Glutamatergic neuron (in vitro differentiated cells): ENCODE measurements at places on chromosomes 2 and 18. TPM values are rescaled to one million over a fixed set of nuclear protein-coding genes. Genes with fewer than 3 reads are reported as not detected.

DNA sequence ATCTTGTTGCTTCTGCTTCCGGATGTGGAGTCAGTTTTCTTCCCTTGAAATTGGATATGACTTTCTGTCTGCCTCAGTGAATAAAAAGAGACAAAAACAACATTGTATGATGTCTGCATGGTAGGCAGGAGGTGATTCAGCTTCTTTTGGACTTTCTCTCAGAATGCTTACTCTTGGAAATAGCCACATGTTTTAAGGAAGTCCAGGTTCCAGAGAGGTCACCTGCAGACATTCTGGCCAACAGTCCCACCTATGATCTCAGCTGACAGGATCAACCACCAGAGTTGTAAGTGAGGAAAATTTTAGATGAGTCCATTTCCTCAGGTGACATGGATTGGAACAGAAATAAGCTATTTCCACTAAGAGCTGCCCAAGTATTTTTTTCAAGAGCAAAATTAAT is 508.7 kb upstream of the FAM98A start:
- no peak for DNase-seq
- H3K27ac ChIP-seq: no peak overlapping the region
- H3K4me3 ChIP-seq: no peak overlapping the region
- H3K27me3 ChIP-seq: no peaks in the 10 kb centered on the region
- no peaks in the 10 kb centered on the region for H3K4me1 ChIP-seq
- H3K36me3 ChIP-seq: no peaks in the 10 kb centered on the region

GRCh38 chr2:22893761-22894517 is 491.0 kb upstream of the KLHL29 start:
- DNase-seq: no peak
- no peaks in the 10 kb centered on the region for H3K36me3 ChIP-seq
- peaks cover 24% of the 10 kb centered on the region for H3K4me1 ChIP-seq
- H3K27ac ChIP-seq: no peak overlapping the region
- H3K4me3 ChIP-seq: no peak overlapping the region

- H3K36me3 ChIP-seq: no peaks in the 10 kb centered on the region
- no peak overlapping the region for H3K4me3 ChIP-seq
- H3K4me1 ChIP-seq: no peaks in the 10 kb centered on the region
- no peaks in the 10 kb centered on the region for H3K27me3 ChIP-seq
- no peak overlapping the region for H3K27ac ChIP-seq
- DNase-seq: no peak
These were observed 42.6 kb upstream of the CDH20 start for GRCh38 chr18:61290616-61291015.

Gene UGT1A7
- not detected for total RNA-seq

DNA sequence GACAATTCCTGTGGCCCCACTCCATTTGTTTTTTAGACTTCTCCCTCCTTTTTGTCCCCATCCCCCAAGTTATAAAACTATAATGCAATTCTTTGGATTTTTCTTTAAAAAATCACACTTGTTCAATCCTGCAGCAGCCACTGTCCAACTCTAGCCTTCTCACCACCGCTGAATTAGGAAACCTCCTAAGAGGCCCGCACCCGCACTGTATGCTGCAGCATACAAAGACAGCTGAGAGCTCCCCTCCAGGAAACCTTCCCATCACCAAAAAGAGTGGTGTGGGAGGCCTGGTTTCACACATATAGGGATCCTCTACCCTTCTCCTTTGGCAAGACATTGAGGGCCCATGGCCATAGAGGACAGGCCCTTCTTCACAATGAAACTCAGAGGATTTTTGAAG is 2.9 kb downstream of the PCGF1 start:
- H3K27me3 ChIP-seq: peaks cover 37% of the 10 kb centered on the region
- no peak for DNase-seq
- no peak overlapping the region for H3K27ac ChIP-seq
- peak overlapping the region; percentile 66 for H3K4me3 ChIP-seq
- peaks cover 8% of the 10 kb centered on the region for H3K36me3 ChIP-seq

GRCh38 chr2:144730711-144731110 is 210.8 kb upstream of the ZEB2 start:
- no peak overlapping the region for H3K4me3 ChIP-seq
- H3K27ac ChIP-seq: no peak overlapping the region
- no peaks in the 10 kb centered on the region for H3K36me3 ChIP-seq
- H3K4me1 ChIP-seq: no peaks in the 10 kb centered on the region

DNA sequence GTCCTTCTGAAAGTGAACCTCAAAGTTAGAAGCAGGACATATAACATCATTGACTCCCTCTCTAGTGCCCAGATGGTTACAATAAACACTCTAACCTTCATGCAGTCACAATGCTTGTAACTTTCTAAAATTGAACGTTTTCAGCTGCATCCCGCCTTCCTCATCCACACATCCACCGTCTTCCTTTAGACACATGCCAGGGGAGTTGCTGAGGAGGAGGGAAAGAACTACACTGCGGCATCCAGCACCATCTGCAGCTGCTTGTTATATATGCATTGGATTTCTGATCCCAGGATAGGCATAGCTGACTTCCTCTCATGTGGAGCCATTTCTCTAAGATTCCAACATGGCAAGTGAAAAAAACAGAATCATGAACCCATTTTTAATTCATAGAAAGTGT is 96.8 kb downstream of the FBXO15 start:
- no peaks in the 10 kb centered on the region for H3K4me1 ChIP-seq
- H3K4me3 ChIP-seq: no peak overlapping the region
- H3K27ac ChIP-seq: no peak overlapping the region
- H3K27me3 ChIP-seq: no peaks in the 10 kb centered on the region
- H3K36me3 ChIP-seq: peaks cover 4% of the 10 kb centered on the region
- DNase-seq: no peak

DNA sequence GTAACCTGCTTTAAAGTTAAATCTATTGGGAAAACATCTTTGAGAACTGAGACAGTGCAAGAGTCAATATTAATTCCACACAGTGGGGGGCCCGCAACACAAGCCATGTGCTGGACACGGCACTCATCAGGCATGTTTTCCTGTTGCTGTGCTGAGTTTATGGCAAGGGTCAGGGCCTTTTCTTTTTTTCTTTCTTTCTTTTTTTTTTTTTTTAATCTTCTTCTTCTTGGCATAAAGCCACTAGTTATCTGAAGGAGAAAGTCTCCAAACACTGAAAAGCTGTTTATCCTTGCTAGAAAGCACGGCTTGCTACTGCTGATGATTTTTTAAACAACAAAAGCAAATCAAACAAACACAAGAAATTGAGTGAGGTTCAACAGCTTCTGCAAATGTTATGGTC is 252.1 kb downstream of the ZNF521 start:
- H3K36me3 ChIP-seq: no peaks in the 10 kb centered on the region
- H3K4me3 ChIP-seq: no peak overlapping the region
- H3K4me1 ChIP-seq: peaks cover 6% of the 10 kb centered on the region
- no peaks in the 10 kb centered on the region for H3K27me3 ChIP-seq

Gene TUBA4B
- total RNA-seq: not detected

Gene PAIP2B
- total RNA-seq: 15.6 TPM

Gene LINC00305
- total RNA-seq: not detected
